Mucosa of gallbladder (tissue), 1 donor: ENCODE measurements at places on chromosomes 12 and 14.
A peak's percentile ranks its signal among the peaks of the same experiment; 100 is the strongest.

DNA sequence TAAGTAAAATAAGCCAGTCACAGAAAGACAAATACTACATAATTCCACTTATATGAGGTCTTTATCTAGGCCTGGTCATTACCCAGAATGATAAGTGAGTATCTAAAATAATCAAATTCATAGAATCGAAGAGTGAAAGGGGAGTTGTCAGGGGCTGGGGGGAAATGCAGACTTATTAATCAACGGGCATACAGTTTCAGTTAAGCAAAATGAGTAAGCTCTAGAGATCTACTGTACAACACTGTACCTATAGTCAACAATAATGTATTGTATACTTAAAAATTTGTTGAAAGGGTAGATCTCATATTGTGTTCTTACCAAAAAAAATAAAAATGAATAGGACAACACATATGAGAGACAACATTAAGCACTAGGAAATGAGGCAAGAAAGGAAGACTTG, 13.3 kb downstream of the BTBD7 start:
- DNase-seq: no peak

DNA sequence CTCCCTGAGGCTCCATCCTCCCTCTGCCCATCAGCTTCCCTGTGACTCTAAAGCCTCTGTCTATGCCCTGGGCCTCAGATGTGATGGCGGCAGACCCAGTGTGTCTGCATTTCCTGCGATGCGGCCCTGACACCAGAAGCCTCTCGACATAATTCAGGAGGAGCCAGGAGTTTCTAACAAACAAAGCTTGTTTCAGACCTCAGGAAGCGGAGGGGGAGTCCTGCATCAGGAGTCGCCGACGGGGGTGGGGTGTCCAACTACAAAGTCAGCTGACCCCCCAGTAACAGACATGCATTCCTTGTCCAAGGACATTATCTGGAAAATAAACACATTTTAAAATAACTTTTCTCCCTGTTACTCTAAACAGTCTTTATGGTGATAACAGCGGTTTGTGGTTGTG, 167.5 kb downstream of the DPF3 start:
- DNase-seq: no peak

DNA sequence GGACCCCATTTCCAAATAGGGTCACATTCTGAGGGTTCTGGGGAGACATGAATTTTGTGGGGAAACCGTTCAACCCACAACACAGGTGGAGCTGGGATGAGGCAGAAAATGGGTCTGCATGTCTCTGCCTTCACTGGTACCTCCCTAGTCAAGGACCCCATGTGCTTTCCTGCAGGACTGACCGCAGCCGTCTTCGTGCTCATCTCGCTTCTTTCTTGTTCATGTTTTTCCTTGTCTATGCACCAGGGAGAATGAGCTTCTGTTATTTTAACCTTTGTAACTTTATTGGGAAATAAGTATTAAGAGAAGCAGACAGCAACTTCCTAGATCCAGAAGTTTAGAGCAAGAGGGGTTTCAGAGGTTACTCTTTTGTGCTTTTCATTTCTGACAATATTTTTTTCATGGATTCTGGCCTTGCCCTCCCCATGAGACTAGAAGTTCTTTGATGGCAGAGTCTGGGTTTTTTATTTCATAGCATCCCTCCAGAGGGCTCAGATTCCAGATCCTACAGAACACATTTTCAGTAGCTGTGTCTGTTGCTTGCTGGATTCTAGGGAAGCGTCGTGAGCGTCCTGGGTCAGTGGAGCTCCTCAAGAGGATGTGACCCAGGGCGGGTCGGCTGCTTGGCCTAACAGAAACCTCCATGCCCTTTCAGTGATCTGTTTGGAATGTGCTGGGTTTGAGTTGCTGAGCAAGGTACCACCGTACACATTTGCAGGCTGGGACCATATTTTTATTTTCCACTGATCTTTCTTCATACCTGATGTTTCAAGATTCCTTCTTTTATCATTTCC, 104.2 kb downstream of the ADGRD1 start:
- no peak for DNase-seq

DNA sequence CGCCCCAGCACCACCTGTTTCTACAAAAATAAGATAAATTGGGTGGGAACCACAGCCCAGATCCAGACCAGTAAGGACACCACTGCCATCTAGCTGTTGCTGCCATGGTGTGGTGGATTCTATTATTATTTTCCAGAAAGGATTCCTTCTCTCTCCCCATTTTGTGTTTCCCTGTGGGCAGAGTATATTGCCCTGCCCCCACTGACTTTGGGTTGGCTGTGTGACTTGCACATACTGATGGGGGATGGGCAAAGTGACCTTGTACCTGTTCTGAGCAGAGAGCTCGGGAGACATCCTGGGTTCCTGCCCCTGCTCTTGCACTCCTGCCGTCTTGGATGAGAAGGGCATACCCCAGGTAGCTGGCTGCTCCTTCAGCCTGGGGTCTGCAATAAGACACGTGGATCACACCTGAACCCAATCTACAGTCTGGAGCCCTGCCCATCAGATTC, 24.3 kb downstream of the MOAP1 start:
- DNase-seq: no peak

DNA sequence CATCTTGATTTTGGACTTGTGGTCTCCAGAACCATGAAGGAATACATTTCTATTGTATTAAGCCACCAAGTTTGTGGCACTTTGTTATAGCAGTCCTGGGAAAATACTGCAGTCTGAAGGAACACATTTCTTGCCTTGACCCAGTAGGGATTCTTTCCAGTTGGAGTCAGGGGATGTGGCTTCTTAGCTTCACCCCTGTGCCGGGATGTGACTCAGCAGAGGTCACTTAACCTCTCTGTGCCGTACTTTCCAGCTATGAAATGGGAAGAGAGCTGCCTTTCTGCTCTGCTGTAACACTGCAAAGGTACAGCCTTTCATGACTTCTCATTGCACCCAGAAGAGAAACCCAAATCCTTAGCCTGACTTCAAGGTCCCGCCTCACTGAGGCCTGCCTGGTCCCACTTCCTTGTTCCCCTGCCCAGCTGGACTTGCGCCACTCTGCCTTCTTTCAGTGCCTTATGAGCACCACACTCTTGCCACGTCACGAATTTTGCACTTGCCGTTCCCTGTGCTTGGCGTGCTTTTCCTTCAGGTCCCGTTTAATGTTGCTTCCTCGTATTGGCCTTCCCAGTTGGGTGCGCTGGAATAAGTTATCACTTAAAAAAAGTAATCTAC, 24.2 kb downstream of the CHST11 start:
- no peak for DNase-seq

GRCh38 chr14:70707138-70708038, 65.7 kb downstream of the TTC9 start:
- peak; percentile 59 for DNase-seq

GRCh38 chr14:92160619-92161018, 38.9 kb downstream of the CPSF2 start:
- DNase-seq: no peak

DNA sequence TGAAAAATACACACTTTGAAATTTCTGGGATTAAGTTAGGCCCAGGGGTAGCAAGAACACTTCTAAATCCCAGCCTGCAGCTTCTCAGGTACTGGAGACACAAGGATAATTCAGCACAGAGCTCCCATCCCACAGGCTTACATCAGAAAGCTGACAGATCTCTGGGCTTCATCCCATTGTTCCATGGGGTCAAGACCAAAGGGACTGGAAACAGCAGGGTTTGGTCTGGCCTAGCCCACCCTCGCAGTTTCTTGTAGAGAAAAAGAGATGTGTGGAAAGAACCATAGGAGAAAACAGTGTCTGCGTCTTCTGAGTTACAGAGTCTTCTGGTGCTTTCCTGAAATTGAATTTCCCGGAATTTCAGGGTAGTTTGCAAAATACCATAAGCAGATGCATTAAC, 59.6 kb upstream of the RIC8B start:
- DNase-seq: no peak

DNA sequence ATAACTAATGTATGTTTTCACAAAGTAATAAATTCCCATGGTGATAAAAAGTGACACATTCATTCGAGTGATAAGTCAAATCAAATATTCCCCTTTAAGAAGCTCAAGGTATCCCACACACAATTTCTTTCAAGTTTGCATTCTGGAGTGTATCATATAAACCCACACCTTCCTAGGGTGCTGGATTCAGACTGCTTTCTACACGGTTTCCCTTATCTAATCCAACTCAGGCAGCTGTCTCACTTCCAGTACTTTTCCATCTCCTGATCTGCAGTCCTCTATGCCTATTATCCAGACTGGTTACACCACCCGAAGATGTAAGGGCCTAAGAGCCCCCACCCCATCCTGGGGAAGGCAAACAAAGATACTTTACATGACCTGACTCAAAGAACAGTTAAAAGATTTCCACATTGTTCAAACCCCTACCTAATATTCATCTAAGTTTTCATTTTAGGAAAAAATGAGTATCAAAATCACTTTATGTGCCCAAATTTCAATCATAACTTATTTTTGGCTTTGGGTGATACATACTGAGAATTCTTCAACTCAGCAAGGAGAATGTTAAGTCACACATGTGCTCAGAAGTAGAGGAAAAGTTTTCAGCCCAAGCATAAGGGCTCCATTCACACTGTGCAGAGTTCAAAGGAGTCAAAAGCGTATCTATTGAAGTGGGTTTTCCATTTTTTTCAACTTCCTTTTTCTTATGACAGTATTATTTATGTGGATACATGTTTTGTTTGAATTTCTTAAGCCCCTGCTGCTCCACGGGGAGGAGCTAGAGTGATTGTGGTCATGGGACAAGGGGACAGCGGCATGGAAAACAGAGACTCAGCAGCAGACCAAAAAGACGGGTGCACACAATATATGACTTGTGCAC, 41.8 kb downstream of the CORO1C start:
- DNase-seq: peak; percentile 42

DNA sequence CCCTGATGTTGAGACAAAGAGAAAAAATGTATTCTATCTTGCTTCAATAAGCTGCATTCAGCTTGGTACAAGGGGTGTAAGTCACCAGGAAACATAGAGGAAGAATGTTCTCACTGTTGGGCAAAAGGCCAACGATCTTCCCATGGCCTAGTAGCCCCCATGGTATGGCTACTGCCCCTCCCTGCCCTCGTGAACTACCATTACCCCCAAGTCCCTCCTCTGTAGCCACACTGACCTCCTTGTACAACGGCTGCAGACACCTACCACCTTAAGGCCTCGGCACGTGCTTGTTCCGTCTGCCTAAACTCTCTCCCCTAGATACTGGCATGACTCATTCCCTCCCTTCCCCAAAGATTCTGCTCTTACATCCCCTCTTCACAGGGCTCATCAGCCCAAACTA, 81.9 kb upstream of the ANO2 start:
- no peak for DNase-seq

GRCh38 chr14:96088074-96088473, 48.9 kb downstream of the C14orf132 start:
- DNase-seq: no peak

DNA sequence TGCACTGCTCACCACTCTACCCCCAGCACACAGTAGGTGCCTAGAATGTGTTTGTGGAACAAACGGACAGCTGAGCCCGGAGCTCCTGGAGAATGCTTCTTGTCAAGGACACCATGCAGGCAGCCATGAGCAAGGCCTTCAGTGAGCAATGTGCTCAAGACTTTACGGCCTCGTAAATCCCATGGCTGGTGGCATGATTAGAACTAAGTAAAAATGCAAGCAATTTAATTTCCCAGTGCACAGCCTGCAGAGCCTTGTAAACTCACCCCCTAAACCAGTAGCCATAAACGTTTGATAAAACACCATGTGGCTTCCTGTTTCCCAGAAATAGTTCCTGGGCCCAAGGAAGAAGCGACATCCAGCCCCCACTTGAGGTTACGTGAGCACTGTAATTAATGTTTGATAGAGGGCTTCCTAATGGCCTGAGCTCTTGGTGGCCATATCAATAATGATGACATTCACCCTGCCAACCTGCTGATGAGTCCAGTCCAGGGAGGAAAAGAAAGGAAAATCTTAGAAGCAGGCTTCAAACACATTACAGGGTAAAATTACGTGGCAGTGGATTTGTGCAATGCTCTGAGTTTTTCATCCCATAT, 36.4 kb upstream of the FICD start:
- no peak for DNase-seq

DNA sequence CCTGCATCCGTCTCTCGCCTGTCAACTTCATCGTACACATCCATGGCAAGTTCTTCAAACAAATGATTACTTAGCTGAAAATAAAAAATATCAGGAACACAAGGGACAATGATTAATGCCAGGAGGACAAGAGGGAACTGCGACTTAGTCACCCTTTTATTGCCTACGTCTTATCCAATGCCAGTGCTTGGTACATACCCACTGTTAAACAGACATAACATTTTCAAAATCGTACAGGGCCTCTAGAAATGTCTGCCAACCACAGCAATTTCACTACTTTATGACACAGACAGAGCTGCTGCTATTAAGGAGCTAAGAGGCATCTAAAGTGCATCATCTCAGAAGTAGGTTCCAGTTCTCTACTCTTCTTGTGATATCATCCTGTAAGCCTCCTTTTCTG, 34.6 kb downstream of the GIT2 start:
- DNase-seq: no peak

- no peak for DNase-seq
These were observed 51.5 kb downstream of the TMPRSS12 start for GRCh38 chr12:50894241-50894640.

DNA sequence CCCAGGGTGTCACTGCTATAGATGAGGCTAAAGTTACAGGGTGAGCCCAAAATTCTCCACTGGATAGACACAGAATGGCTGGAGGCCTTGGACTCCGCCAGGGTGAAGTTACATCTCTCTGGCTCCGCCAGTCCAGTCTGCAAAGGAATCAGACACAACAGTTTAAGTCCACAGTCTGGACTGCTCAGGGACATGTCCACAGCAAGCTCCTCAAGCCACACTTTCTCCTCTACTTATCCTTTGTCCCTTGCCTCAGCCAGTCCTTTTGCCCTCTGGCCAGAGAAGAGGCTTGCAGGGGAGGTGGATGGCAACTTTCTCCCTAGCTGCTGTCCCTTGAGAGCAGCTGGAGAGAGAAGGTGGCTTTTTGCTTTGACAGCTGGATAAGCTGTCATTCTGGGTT, 28.0 kb downstream of the PTPRB start:
- no peak for DNase-seq

DNA sequence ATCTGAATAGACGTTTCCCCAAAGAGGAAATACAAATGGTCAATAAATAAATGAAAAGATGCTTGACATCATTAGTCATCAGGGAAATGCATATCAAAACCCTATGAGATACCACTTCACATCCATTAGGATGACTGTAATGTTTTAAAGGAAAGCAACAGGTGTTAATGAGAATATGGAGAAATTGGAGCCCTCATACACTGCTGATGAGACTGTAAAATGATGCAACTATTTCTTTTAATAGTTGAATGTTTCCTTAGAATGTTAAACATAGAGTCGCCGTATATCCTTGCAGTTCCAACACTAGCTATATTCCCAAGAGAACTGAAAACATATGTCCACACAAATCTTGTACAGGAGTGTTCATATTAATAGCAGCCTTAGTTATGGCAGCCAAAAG, 133.2 kb downstream of the SLC38A4 start:
- no peak for DNase-seq

- DNase-seq: no peak
These were observed 130.7 kb upstream of the HIF1A start for GRCh38 chr14:61564618-61565091.

- DNase-seq: peak; percentile 61
These were observed 20.7 kb downstream of the KRT85 start for GRCh38 chr12:52346593-52346992.

- no peak for DNase-seq
These were observed 103.1 kb downstream of the HELB start for GRCh38 chr12:66405395-66405794.

- no peak for DNase-seq
These were observed 17.2 kb upstream of the ATF7 start for GRCh38 chr12:53643232-53643979.
